Stimulated activated CD8-positive, alpha-beta memory T cell treated with anti-CD3 and anti-CD28 coated beads, Interleukin-15, amount 100 ng/mL, for 4 hours (primary cell): ENCODE measurements at places on chromosomes 4 and X.

DNA sequence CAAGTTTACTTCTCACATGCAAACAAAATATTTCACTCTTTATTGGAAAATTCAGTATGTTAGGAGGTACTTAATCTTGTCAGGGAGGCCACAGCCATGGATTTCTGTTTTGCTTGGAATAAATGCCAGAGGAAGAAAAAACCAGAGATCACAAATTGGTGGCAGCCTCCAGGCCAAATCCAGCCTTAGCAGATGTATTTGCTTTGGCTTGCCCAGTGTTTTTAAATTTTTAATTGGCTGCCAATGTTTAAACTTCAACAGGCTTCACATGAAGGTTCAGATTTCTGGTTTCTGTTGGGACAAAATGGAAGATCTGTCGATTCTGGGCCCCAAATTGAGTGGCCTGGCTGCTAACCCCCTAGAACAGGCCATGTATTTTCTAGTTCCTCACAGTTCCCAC is 19.2 kb downstream of the YY2 start:
- DNase-seq = no peak

- DNase-seq = no peak
Observed at GRCh38 chr4:5724377-5724776, 13.4 kb downstream of the EVC start.

GRCh38 chr4:41692717-41693345 is 55.7 kb downstream of the PHOX2B start:
- no peak for DNase-seq

- DNase-seq = no peak
Observed at GRCh38 chrX:55489314-55490009, at the start of gene USP51. Gene USP51 (minus strand): TSS chrX:55489848. CDS start chrX:55488939, 909 bp downstream.

GRCh38 chr4:119623025-119623424 is 5.6 kb downstream of the PDE5A start:
- DNase-seq = no peak

DNA sequence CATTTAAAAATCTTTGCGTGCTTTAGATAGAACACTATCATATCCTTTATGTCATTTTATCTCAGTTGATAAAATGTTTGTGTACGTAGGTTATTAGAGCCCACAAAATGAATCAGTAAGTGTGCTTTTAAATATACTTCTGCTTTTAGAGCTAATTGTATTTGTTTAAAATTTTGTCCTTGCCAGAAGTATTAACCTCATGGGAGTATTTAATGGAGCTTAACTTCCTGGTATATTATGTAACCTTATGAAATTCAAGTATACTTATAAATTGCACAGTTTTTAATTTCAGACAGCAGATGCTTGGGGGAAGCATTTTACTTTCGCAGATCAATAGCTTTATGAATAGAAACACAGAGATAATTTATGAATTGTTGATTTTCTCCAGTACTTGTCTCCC is 90.2 kb downstream of the DIPK2B start:
- no peak for DNase-seq

- no peak for DNase-seq
Observed at GRCh38 chrX:133598601-133599335, 183.5 kb upstream of the GPC4 start.

- no peak for DNase-seq
Observed at GRCh38 chrX:49992853-49993252, 70.5 kb downstream of the CLCN5 start.

DNA sequence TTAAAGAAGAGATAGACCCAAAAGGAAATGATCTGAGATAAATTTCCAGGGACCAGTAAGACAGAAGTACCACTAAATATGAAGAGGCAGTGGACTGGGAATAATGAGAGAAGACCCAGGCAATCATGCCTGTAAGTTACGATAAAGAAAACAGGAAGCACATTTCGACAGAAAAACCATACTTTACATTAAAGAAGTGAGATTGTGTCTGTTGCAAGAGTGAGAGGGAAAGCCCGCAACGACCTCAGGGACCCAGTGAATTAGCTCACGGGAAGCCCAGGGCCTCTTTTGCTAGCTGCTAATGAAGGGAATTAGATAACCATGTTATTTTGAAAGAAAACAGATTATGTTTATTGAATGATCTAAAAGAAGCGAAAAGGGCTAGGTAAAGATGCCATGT is 28.9 kb upstream of the ACSL1 start:
- DNase-seq = no peak

DNA sequence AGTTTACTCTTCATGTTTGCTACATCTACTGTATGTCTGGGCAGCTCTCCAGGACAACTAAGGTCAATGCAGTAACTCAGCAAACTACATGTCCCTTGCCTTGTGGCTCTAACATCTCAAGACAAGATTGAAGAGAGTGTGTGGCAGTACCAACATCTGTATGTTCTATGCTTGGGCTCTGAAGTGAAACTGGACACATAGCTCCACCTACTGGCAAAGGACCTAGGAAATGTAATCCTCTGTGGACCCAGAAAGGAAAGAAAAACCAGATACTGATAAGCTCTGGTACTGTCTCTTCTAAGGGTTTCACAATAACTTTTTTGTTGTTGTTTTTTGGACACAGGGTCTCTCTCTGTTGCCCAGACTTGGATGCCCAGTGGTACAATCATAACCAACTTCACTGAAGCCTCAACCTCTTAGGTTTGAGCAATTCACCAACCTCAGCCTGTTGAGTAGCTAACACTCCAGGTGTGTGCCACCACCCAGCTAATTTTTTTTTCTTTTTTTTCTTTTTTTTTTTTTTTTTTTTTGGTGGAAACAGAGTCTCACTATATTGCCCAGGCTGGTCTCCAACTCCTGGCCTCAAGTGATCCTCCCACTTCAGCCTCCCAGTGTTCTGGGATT is 64.1 kb downstream of the QDPR start:
- peak; percentile 16 for DNase-seq

DNA sequence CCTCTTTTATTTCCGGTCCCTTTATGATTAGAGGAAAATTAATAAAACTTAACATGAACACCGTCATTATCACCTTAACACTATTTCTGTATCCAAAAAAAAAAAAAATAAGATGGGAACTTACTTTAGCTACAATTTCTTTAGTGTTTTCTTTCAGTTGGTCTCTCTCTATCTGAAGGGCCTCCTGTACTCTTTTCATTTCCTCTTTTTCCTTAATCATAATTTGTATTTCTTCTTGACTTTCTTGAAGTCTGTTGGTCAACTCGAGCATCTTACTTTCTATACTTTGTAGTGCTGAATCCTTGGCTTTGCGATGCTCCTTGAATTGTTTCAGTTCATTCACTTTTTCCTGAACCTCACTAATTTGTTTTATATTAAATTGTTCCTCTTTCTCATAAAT is 45.3 kb upstream of the BDH2 start:
- no peak for DNase-seq

DNA sequence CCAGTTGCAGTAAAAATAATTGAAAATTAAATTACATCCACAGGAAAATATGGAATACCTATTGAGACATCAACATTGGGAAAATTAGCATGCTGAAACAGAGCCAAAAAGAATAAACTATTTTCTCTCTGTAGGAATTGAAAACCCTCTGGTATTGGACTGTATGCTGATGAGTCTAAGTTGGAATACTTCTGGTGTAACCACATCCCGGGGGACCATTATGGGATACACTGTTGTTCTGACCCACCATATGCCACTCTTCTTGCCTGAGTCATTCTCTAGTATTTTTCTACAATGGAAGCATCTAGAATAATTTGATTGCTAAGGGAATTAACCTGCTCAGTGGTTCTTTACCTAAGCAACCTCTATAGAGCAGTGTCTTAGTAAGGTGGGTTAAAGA is 640.7 kb upstream of the AGA start:
- DNase-seq = no peak

- DNase-seq = no peak
Observed at GRCh38 chrX:13188731-13189309, 131.0 kb downstream of the ATXN3L start.

GRCh38 chr4:26178854-26179253 is 142.0 kb upstream of the RBPJ start:
- DNase-seq = no peak

DNA sequence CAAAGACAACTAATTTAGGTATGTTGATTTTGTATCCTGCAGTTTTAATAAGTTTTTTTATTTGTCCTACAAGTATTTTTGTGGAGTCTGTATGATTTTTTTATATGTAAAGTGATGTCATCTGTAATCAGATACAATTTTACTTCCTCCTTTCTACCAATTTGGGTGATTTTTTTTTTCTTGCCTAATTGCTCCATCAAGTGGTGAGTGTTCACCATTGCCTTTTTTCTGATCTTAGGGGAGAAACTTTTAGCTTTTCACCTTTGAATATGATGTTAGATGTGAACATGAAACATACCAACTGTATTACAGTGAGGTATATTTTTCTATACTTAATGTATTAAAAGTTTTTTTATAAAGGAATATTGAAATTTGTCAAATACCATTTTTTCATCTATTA is 362.3 kb downstream of the PABPC4L start:
- DNase-seq = no peak

GRCh38 chr4:112953262-112953661 is 96.2 kb upstream of the ANK2 start:
- no peak for DNase-seq

DNA sequence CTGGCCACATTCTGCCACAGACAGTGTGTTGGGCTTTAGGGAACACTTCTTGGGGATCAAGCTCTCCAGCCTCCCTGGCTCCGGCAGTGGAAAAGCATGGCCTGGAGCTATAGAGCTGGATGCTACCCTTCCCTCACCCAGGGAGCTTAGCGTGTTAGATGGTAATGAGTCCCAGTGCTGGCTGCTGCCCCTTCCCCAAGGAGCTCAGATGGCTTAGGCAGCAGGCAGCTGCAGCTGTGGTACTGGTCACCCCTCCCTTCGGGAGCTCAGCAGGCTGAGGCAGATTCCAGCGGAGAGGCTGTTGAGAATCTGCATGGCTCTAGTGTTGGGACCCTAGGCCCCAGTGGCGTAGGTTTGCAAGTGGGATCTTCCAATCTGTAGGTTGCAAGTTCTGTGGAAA is 19.5 kb downstream of the TMEM144 start:
- DNase-seq = no peak

DNA sequence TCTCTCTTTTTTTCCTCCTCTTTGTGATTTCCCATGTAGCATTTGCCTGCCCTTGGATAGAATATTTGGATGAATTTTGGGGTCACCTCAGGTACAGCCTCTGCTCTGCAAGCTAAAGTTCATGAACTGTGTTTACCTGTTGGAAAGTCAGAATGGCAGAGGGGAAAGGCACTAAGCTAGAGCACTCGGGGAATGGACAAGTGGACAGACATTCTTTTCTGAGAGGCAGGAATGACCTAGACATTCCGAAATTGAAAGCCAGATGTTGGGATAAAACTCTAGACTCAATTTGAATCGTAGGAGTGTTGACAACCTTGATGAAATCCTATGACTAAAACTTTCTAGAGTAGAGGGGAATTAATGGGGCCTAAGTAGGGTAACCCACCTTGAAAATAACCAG is 56.1 kb downstream of the LUZP4 start:
- DNase-seq = no peak

DNA sequence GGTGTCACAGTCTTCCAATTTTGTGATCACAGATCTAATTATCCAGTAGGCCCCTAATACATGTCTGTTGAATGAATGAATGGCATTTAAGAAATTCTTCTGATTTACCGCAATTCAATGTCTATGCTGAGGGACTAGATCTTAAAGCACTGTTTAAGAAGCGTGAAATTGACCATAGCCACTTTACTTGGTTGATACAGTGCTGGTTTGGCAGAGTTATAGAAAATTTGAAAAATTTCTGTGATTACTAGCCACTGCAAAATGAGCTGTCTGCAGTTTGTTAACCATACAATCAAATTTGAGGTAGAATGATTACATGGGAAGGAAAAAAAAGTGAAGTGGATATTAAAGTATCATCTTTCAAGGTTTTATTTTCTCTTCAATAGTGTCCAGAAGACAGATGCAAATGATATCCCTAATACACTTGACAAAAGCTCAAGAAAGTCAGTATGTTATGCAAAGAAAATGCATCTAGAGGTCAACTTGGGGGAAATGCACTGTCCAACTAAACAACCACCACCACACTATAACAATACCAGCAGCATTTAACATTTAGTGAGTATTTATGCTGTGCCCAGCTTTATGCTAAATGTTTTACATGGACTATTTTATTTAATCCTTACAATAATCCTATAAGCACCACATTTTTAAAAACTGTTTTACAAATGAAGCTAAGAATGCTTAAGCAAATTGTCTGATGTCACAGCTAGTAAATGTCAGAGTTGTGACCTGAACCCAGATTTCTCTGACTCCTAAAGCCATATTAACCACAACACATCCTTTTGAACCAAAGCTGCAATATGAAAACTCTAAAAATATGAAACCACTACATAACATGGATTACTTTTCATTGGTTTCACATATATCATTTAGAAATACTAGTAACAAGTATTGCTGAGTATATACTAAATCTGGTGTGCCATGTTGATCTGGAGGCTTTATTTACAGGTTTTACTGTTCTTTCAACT is 217.9 kb upstream of the MAB21L2 start:
- DNase-seq = no peak

- peak; percentile 34 for DNase-seq
Observed at GRCh38 chr4:83535520-83536361, at the start of gene GPAT3. Gene GPAT3 (plus strand): TSS chr4:83536108. CDS start chr4:83536623, 515 bp downstream.

GRCh38 chr4:75512386-75513211 is 1.6 kb downstream of the RCHY1 start:
- DNase-seq = no peak
